Kidney epithelial cell (primary cell): ENCODE measurements at places on chromosomes 4 and X. TPM values are rescaled to one million over a fixed set of nuclear protein-coding genes. Genes with fewer than 3 reads are reported as not detected.

The NLGN3 gene
- 0.13 and 0.34 TPM in 2 replicates for total RNA-seq

GRCh38 chrX:131068945-131069719 is 11.0 kb downstream of the ARHGAP36 start:
- DNase-seq: no peak

The KDR gene
- 1.3 and 1.6 TPM in 2 replicates for total RNA-seq

DNA sequence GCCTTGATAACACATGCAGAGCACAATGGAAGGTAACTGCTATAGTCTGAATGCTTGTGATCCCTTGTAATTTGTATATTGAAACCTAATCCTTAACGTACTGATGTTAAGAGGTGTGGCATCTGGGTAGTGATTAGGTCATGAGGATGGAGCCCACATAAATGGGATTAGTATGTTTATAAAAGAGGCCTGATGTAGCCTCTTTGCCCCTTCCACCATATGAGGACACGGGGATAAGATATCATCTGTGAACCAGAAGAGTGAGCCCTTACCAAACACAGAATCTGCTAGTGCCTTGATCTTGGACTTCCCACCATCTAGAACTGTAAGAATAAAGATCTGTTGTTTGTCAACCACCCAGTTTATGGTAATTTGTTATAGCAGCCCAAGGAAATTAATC is 1074.2 kb upstream of the INTU start:
- DNase-seq: no peak

The DUSP9 gene
- 3.2 and 4.1 TPM in 2 replicates for total RNA-seq

The FGF5 gene
- total RNA-seq: 3.8 and 4.4 TPM in 2 replicates

GRCh38 chrX:153953342-153953830 is 8.9 kb upstream of the RENBP start:
- no peak for DNase-seq

DNA sequence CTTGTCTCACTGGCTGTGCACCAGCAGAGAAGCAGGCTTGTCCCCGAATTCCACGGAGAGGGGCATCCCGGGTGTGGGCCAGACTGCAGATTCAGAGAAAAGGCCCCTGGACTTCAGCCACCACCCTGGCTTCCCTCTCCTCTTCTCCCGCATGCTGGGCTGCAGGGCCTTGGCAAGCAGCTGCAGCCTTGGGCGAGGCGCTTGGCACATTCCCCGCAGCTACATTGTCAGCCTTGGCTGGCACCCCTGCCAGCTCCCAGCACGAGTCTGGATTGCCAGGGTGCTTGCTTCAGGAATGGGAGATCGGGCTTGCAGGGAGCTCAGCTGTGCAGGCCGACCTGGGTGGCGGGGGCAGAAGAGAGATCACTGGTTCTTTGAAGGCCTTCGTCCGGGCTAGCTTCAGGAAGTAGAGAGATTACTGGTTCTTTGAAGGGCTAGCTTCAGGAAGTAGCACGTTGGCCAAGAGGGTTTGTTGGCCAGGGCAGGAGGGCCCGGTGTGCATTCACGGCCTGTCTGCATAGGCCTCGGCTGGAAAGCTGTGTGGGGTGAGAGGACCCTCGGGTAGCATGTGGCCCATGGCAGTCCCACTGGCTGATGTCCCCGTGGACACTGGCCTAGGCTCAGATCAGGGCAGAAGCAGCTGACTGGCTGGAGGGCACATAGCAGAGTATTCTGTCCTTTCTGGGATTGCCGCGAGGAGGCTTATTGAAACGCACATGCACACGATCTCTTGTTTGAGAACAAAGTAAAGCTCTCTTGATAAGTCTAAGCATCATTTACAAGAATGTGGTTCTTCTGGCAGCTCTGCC is 2.7 kb downstream of the ABCD1 start:
- no peak for DNase-seq

DNA sequence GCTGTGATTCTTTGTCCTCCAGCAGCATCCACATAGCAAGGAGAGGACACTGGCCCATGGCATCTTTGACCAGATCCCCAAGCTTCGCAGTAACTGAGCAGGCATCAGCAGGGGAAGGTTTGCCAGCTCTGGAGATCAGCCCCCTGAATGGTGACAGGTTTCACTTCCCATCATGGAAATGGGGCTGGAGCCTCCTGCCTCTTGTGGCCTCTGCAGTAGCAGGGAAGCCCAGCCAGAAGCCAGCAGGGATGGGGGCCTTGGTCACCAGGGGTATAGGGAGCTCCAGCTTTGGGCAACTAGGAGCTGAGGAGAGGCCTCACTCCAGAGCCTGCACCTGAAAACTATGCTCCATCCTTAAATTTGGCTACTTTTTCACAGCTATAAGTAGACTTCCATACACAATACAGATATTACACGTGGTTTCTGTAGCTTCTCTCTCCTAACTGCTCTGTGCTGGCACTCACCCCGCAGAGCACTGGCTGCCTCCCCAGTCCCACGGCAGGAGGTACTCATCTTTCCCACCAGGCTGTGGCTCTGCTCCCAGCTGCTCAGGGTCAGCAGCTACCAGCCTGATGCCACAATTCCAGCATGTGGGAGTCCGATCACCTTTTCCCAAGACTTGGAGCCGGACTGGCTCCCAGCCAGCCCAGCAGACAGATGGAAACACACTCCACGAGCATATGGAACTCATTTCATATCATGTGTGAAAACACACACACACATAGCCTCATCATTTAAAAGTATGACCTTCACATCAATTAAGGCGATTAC is 2.8 kb downstream of the TMEM271 start:
- DNase-seq: no peak

GRCh38 chr4:773214-773613 is 52.7 kb downstream of the CPLX1 start:
- no peak for DNase-seq

DNA sequence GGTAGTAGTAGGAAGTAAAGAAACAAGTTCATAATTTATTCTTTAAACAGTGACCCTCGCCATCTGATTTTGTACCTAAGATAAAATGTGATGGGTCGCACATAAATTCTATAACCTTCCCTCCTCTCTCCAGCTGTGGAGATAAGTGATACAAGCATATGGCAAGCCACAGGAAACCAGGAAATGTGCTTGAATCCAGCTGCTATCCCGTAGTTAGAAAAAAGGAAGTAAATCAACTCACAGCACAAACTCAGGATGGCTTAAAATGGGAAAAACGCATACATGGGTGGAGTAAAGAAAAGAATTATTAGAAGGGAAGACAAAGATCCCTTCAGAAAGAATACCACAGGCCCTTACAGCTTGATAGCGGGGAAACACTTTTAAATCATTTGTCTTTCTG is 78.2 kb downstream of the ZNF827 start:
- no peak for DNase-seq

- no peak for DNase-seq
Observed at GRCh38 chr4:72468904-72469502, 100.0 kb downstream of the ADAMTS3 start.

The ODAPH gene
- 0.41 and 0.63 TPM in 2 replicates for total RNA-seq

DNA sequence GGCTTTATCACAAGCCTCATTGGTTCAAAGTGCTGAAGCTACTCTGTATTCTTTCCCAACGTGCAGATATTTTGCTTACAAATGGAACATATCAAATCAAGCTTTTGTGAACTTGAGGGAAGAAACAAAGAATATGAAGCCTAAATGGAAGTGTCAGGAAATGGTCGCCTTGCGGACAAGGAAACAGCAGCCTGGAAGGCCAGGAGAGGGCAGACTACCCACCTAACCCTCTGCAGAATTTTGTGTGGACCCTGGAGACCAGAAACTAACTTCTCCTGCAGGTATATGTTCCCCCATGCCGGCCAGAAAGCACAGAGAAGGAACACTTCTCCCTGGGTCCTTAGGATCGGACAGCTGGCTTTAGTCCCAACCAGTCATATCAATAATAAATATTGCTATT is 1425.8 kb downstream of the PCDH7 start:
- DNase-seq: no peak

- peak; percentile 16 for DNase-seq
Observed at GRCh38 chr4:176841711-176842112, 49.0 kb upstream of the VEGFC start.

DNA sequence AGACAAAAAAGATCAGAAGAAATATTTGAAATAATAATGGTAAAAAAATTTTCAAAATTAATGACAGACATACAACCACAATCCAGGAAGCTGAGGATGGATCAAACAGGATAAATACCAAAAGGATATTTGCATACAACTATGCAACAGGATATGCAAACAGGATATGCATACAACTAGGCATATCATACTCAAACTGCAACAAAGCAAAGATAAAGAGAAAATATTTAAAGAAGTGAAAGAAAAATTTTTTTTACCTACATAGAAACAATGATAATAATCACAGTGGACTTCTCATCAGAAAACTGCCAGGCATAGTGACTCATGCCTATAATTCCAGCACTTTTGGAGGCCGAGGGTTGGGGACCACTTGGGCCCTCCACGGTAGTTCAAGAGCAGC is 11.3 kb upstream of the DHX15 start:
- no peak for DNase-seq

GRCh38 chr4:63211375-63211774 is 1197.9 kb downstream of the TECRL start:
- DNase-seq: no peak

GRCh38 chrX:35841872-35842271 is 43.7 kb downstream of the MAGEB16 start:
- no peak for DNase-seq

DNA sequence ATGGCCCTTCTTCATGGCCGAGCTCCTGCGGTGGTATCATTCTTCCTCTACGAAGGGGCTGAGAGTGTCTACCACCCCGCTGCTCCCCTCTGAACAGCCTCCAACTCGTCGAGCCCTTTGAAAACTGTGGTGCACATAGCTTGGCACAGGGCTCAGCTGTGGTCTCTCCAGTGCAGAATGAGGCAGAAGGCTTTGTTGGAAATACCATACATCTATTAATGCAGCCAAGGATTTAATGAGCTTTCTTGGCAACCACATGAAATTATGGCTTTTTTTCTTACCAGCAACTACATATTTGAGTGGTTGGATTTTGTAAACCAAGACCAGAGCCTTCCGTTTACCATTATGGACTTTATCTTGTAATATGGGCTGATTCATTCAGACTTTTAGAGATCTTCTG is 61.7 kb upstream of the CBR4 start:
- DNase-seq: no peak

DNA sequence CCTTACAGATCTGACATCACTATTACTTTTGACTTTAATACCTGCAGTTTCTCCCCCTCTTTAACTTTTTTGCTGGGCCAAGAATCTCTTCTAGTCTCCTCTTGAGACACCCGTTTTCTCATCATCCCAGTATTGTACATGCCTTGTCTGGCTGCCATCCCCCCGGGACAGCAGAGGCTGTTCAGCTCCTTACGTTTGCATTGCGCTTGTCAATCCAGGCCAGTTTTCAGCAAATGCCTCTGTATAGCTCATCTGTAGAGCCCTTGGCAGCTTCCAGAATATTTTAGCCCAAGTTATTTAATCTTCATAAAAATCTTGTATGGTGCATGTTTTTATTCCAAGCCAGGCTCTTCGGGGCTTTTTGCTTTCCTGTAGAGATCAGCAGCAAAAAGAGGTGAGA is 22.3 kb upstream of the HOPX start:
- DNase-seq: no peak

DNA sequence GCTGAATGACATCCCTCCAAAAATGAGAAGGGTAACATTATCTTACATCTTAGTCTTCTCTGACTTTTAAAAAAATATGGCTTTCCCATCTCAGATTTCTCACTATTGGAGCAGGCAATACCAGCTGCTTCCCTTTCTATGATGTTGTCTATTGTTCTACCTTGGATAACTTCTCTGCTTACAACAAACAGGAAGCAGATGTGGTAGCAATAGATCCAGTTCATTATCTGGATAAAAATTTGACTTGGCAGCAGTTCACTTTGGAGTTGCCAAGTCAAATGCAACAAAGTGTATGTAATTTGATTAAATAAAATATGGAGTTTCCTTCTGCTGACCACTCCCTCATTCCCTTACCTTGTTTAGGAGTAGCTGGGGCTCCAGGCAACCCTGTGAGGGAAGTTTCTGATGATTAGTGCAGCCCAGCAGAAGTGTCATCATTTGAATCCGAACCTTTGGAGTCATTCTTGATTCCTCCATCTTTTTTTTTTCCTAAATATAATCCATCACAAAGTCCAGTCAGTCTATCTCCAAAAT is 72.0 kb upstream of the GPRIN3 start:
- no peak for DNase-seq

GRCh38 chr4:74627093-74627492 is 167.2 kb downstream of the BTC start:
- no peak for DNase-seq

- DNase-seq: no peak
Observed at GRCh38 chr4:65651031-65651430, 19.3 kb downstream of the EPHA5 start.

GRCh38 chrX:8418301-8418700 is 46.3 kb upstream of the VCX3B start:
- DNase-seq: no peak

The FAM47A gene
- total RNA-seq: not detected in 2 replicates

GRCh38 chr4:8211737-8212581 is 12.9 kb downstream of the SH3TC1 start:
- no peak for DNase-seq

The LANCL3 gene
- total RNA-seq: 0.13 and 0.27 TPM in 2 replicates

- DNase-seq: no peak
Observed at GRCh38 chrX:6968231-6968630, 179.3 kb upstream of the STS start.

GRCh38 chr4:143273160-143273917 is 63.3 kb upstream of the GAB1 start:
- DNase-seq: no peak
